ENCODE measurements at places on chromosomes 3 and 15.
A peak's percentile ranks its signal among the peaks of the same experiment; 100 is the strongest.

DNA sequence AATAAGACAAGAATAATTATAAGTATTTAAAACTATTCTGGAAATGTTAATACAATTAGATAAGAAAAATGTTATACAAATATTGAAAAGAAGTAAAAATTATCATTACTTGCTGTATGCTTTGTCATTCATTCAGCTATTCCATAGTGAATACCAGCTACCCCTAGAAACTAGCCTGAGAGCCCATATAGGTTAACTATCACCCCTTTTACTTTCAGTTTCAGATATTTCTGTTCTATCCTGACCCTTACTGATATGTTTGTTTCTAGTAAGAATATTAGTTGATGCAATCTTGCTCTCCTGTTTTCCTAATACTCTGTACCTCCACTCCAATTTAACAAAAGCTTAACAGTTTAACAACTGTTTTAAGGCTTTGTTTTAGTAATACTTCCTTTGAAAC lies 31.6 kb downstream of the FAM227B start:
- DNase-seq = no peak

- DNase-seq = no peak
Observed at GRCh38 chr3:5036858-5037257, 57.6 kb downstream of the BHLHE40 start.

DNA sequence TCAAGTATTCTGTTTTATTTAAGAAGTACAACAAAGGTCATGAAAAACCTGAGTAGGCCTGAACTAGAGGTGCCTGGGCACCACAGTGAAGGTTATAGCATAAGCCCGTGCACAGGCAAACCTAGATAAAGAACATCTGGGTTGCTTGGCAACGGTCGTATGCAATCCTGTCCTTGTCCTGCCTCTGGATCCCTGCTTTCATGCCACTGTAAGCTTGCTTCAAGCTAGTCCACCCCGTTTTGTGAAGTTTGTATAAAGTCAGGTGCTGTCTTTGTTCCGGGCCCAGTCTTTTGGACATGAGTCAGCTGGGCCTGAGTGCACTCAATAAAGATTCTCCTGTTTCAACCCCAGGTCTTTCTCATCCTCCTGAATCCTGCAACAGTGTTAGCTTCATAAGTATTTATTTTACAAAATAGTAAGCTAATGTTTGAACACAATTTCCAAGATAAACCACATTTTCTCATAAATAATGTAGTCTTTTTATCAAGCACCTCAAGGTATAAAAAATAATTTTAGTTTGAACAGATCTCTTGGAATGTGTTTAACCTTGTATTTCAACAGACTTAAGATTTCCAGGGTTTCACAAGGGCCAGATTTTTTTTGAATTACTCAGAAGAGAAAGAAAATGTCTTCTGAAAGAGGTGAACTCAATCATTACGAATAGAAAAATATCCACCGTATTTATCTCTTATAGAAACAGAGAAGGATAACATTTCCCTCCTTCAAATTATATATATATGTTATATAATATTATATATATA lies 14.3 kb upstream of the SLC9C1 start:
- DNase-seq = no peak

DNA sequence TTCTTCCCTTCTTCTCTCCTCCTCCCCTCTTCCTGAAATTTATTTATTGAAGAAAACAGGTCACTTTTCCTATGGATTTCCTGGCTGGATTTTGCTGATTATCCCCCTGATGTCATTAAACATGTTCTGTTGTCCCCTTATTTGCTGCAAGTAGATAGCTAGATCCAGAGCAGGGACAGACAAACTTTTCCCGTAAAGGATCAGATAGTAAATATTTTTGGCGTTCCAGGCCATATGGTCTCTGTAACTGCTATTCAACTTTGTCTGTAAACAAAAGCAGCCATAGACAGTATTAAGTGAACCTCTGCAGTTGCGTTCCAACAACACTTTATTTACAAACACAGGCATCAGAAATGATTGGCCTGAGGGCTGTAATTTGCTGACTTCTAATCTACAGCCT lies 241.3 kb downstream of the NEK10 start:
- DNase-seq = no peak

DNA sequence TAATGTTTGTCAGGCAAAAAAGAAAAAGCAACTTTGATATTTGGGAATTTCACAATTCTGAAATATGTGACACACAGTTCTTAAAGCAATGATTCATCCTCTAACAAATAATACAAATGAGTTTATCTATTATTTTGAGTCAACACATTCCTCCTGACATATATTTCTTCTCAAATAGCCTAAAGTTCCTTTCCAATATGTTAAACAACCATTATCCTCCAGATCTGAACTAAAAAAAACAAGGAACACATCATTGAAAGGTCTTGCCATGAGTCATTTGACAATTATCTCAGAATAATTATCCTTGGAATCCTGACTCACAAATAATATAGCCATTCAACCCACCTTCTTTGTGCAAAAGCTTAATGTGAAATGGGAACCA lies 208.7 kb upstream of the CDIN1 start:
- no peak for DNase-seq

DNA sequence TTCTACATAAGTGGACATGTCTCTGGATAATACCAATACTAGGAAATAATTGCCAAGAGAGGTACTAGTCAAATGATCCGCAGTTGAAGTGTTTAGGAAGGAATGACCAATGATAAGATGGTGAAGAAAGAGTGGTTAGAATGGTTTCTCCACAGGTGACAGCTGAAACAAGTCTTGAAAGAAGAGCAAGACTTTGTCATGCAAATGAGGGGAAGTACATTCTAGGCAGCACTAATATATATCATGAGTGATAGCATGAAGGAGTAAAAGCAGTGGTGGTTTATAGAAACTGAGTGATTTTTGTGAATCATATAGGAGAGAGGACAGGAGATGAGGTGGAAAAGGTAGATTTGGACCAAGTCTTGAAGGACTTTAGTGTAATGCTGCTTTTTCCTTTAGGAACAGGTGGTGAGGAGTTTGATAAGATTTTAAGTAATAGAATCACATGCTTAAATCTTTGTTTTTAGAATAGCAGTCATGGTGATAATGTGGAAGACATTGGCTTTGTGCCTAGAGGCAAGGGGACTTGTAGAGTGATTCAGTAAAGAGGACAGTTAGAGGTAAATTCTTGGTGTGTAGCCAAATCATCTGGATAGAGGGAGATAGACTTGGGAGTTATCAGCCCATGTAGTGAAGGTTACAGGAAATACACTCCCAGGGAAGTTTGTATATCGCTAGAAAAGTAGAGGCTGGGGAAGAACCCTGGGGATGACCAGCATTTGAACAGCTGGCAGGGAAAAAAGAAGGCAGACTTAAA lies 31.9 kb downstream of the SLMAP start:
- DNase-seq = no peak

DNA sequence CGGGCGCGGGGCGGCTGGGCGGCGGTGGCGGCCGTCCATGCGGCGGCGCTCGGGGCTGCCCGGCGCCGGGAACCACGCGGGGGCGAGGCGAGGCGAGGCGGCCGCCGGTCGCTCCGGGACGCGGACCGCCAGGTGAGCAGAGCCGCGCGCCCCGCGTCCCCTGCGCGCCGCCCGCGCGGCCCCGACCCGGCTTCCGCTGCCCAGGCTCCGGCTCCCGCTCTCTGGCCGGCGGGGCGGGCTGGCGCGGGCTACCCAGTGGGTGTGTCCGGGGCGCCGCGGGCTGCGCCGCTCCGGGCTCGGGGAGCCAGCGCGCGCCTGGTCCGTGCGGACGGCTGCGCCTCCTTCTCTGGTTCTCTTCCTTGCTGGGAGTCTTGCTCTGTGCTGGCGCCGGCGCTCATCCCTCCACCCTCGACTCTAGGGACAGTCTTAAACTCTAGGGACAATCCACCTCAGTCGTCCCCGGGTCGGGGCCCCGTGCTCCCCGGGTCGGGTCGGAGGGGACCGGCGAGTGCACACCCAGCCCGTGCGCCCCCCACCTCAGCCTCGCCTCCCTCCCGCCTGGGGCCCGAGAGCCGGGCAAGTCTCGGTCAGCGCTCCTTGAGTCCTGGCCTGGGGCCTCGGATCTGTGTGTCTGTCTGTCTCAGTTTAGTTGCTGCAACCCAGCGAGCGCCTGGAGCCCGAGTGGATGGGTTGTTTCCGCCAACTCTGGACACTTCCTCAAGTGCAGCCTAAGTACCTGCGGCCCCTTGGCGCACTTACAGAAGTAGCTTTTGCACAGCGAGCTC lies 488 bp downstream of the THSD4 start:
- peak; percentile 10 for DNase-seq

DNA sequence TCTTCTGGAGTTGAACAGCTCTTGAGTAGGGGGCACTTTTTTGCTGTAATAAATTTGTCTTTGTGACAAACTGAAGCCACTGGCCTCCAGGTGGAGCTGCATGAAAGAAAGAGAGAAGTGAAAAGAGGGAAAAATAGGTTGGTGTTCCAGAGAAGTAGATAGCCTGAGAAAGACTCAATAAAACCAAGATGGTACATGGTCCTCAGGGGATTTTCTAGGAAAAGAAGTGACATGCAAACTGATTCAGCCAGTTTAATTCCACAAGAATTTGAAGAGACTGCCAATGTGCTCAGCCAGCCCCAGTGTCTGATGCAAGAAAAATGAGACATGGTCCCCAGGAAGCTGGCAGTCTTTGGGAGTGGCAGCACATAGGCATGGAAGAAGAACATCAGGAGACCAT lies 152.7 kb downstream of the CD47 start:
- DNase-seq = peak; percentile 20

GRCh38 chr3:90091549-90091948 lies 984.1 kb downstream of the EPHA3 start:
- no peak for DNase-seq

- no peak for DNase-seq
Observed at GRCh38 chr15:70217226-70218160, 119.8 kb upstream of the TLE3 start.

All from activated CD4-positive, alpha-beta T cell treated with anti-CD3 and anti-CD28 coated beads, Interleukin-2, amount 50 U/mL, for 48 hours (primary cell).